Kasumi-1 (cell line): ENCODE measurements at places on chromosomes 5 and 9.

DNA sequence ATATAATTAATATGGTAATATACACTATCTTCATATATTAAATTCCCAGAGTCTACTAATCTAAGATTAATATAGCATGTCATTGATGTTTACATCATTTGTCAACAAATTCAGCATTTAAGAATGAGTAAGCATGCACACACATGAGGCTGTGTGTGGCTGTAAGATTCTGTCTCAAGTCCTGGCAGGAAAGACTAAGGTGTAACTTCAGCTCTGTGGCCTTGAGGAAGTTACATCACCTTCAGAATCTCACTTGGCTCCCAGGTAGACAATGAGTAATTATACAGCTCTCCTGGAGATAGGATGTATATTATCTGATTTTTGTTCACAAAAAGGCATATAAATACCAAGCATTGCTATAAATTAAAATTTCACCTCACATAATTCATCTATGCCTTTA is 119.4 kb upstream of the IQGAP2 start:
- no peak for DNase-seq

- no peak for DNase-seq
These were observed 3.3 kb downstream of the ANKRD33B start for GRCh38 chr5:10567121-10567591.

- DNase-seq = no peak
These were observed 25.8 kb downstream of the DDX46 start for GRCh38 chr5:134784241-134784920.

DNA sequence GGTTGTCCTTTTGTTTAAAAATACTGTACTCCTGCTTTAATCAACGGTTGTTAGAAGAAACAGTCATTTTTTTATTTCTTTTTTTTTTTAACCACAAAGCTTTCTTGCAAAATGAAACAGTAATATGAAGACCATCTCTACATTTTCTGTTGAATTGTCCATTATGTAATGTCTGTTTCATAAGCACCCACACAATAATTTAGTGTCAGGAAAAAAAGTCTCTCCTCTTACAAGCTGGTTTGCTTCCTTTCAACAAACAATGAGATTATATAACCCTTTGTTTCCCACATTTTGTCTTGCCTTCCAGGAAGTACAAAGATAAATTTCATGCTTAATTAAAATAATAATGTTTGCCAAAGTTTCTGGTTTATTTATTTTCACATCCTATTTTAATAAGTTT is 16.7 kb downstream of the CTNNAL1 start:
- DNase-seq = no peak

DNA sequence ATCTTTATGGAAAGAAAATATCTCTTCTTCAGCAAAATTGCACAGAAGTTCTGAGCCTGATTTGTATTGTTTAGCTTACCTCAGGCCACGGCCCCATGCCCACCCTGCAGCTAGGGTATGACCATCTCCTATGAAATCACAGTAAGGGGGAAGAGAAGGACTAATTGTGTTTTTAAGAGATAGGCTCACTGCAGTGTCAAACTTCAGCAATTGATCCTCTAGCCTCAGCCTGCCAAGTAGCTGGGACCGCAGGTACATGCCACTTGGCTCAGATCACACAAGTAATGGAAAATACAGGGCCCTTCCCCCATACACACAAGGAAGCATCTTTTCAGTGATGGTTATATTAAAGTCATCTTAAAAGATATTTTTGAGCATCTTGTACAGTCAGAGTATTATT is 60.0 kb downstream of the DMAC1 start:
- DNase-seq = no peak

GRCh38 chr9:5958273-5958672 is 57.2 kb downstream of the RANBP6 start:
- DNase-seq = no peak

DNA sequence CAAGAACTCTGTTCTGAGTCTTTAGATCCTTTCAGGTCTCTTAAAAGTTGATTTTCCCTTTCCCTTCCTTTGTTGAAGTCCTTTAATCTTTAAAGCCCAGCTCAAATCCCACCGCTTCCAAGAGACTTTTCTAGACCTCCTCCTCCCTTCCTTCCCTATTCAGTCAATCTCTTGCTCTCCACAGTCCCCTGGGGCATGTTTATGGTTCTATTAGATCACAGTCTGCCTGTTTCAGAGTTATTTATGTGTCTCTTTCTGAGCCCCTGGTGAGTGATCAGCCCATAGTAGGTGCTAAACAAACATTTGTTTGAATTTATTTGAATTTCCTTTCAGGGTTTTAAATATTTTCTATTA is 7.2 kb upstream of the ARSI start:
- DNase-seq = no peak

DNA sequence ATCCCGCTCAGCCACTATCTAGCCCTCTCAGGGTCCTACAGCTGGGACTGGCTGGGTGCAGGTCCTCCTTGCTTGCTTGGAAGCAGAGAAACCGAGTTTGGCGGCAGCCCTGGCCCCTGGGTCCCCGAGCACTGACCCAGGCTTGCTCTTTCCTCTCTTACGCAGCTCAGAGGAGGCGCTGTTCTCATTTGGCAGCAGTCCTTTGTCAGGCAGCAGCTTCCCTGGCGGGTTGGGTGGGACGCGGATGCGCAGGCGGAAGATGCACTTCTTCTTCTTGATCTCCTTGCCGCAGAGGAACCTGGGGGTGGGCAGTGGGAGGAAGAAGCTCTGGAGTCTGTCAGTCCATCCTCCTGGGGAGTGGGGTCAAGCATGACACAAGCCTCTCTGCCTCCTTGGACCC is 14.5 kb downstream of the PHF19 start:
- no peak for DNase-seq

GRCh38 chr5:52804387-52804791 is 16.7 kb downstream of the ITGA1 start:
- no peak for DNase-seq

DNA sequence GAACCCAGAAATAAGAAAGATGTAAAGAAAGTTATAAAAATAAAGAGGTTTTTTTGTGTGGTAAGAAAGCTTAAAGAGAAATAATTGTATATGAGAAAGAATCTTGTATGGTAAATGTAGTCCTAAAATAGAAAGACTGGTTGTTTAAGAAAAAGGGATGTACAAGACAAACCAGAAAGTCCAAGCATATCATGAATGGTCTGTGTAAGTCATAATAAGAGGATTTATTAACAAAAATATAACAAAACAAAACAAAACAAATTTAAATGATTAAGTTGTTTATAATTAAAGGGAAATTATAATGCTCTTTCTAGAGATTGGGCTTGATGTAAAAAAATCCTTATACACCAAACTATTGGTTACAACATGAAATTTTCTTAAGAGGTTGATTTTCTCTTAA is 590.4 kb upstream of the PTGER4 start:
- DNase-seq = no peak

DNA sequence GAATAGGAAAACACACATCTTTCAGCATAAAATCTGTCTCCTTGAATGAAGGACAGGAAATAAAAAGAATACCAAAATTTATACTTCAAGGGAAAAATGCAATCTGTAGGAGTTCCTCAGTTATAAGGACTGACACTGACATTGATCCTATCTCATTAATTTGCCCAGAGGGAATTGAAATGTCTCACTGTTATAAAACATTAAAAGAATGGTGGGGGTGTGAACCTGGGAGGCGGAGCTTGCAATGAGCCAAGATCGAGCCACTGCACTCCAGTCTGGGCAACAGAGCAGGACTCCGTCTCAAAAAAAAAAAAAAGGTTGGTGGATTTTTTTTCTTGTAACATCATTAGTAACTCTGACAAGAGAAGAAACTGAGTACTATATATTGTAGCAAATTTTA is 60.8 kb downstream of the TTLL11 start:
- no peak for DNase-seq
